Stimulated activated CD8-positive, alpha-beta memory T cell treated with anti-CD3 and anti-CD28 coated beads, Interleukin-2, amount 100 ng/mL, for 1 hour (primary cell): ENCODE measurements at places on chromosomes 11 and 22.

- no peak for DNase-seq
Observed at GRCh38 chr11:114155116-114155515, 95.6 kb downstream of the ZBTB16 start.

DNA sequence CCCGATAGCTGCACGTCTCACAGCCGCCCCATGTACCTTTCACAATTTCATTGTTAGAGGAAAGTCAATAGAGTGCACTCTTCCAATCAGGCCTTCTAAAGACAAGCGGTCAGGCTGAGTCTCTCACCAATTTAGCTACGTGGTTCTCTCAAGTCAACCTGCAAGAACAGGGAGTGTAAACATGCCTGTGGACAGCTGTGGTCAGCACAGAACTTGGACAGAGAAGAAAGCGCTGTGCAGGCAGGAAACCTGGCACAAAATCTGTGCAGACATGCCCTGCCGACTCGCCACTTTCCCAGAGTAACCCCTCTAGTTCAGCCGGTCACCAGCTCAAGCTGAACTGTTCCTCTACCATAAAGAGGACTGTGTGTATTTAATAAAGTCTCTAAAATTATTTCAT, 39.5 kb downstream of the CHKA start:
- no peak for DNase-seq

- no peak for DNase-seq
Observed at GRCh38 chr11:13114566-13115379, 105.7 kb downstream of the RASSF10 start.

DNA sequence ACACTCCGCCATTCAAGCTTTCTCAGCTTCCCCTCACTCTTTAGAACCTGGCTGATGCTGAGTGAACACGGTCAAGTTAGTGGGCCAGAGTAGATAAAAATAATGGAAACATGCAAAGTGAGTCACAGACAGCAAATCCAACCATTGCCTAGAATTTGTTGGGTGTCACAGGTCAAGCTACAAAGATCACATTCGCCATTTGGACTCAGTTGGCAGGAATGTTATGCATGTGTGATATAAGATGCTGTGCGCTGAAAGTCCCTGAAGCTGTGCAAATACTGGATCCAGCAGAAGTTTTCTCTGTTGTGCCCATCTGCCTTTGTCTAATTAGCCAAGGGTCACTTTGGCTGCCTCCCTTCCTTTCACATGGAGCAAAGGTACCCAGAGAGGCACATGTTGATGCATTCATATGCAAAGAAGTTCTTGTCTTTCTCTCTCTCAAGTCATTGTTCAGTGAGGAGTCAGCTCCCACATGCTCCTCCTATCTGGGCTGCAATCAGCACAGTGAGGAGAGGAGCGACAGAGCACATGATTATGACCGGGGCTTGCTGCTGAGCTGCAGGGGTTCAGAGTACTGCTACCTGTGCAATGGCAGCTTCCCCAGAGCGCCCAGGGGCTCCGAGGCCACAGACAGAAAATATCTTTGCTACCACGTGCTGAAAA, 39.7 kb downstream of the FLI1 start:
- DNase-seq, result no peak

GRCh38 chr22:41696703-41697102, 2.6 kb upstream of the MEI1 start:
- no peak for DNase-seq

- DNase-seq, result no peak
Observed at GRCh38 chr11:68141246-68142027, 20.2 kb upstream of the CHKA start.

GRCh38 chr22:26922806-26923205, 265.4 kb downstream of the MIAT start:
- no peak for DNase-seq

DNA sequence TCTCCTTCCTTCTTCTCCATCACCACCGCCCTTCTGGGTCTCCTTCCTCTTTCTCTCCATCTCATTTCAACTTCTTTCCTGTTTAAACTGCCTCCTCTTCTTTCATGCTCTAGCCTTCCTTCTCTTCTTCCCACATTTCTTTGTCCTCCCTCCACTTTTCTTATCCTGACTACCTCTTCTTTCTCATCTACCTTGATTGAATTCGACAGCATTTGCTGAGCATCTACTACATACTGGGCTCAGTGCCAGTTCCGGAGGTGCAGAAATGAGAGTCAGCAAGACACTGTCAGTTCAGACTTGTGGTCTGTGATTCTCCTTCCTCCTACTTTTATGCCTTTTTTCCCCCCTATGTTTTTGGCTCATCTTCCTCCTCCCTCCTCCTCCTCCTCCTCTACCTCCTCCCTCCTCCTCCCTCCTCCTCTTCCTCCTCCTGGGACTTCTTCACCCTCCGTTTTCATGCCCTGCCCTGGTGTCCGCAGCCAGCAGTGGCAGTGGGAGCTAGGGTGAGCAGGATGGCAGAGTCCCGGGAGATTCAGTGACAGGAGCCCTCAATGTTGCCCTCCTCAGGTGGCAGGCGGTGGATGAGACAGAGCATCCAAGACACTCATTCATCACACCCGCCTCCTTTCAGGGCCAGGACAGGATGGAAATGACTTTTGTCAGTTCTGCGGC, 146.0 kb upstream of the SEZ6L start:
- DNase-seq, result no peak

DNA sequence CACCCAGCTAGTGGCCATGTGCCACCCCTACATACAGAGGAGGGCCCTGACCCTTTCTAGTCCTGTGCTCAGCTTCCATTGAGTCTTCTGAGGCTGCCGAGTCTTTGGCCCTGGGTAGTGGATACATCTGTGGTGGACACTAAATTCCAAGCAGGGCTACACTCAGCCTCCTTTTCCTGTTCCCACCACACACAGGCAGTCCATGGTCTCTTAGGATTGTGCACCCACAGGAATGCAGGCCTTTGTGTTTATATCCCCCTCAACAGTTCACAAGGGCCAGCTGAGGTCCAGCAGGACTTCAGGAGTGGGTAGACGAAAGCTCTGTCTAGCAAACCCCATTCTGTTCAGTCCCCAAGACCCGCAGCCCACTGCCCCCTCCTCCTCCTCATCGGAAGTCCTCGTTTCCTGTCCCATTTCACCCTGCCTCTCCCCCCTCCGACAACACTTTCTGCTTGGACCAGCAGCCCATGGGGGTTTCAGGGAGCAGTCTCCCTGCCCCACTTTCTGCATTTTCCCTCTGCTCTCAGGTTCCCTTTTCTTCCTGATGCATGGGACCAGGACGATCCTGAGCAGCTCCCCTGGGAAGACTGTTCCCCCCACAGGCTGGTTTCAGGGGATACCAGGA, 91.8 kb downstream of the SWAP70 start:
- DNase-seq, result no peak

- DNase-seq, result no peak
Observed at GRCh38 chr11:57982776-57983175, 40.9 kb upstream of the OR9Q1 start.

- no peak for DNase-seq
Observed at GRCh38 chr11:87957961-87958360, 217.3 kb downstream of the RAB38 start.

GRCh38 chr11:33692013-33692504, 8.6 kb downstream of the C11orf91 start:
- DNase-seq, result no peak

DNA sequence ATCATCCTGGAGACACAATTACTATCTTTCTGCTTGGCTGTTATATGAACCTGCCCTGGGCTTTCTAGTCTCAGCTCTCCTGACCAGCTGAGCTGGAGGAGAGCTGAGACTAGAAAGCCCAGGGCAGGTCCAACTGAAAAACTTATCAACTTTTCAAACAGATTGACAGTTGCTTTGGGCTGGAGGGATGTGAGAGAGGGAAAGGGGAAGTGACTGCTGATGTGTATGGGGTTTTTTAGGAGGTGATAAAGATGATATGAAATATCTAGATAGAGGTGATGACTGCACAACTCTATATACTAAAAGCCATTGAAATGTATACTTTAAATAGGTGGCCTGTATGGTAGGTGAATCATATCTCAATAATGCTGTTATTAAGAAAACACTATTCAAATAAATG, 60.2 kb upstream of the CHRM4 start:
- DNase-seq, result no peak

DNA sequence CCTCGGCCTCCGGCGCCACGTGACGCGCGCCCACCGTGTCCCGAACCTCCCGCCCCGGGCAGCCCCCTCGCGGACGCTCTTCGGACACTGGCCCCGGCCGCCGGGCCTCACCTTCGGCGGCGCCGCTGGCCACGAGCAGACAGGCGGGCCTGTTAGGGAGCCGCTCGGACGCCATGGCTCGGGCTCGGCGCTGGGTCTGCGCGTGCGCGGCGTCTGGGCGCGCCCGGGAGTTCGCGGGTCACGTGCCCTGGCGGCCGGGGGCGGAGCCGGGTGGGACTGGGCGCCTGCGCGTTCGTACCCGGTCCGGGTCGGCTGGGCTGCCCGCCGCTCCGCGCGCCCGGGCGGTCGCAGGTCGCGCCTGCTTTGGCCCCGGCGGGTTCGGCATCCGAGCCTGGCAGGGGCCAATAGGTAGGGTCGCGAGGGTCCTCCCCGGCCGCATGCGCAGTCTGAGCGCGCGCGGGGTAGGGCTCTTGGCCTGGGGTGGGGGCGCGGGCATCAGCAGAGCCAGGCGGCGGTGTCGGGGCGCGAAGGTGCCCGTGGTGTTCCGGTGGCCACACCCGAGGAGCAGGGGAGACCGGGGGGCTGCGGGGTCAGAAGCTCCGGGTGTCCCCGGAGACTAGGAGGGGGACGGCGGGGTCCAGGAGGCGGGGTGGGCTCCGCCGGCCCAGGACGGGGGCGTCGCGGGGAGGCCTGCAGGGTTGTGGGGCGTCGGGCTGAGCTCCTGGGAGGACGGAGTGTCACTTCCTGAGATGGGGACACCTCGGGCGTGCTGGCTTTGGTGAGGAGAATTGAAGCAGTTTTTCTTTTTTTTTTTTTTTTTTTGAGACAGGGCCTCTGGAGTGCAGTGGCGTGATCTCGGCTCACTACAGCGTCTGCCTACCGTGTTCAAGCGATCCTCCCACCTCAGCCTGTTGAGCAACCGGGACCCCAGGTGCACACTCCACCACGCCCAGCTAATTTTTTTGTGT, at the start of gene GATD1:
TSS of gene GATD1 (minus strand) at position 200 of the 968 bp plus-strand sequence. CDS start at position 175, 25 bp downstream.
- DNase-seq, result peak; percentile 88

GRCh38 chr11:112612250-112612849, 348.9 kb upstream of the NCAM1 start:
- no peak for DNase-seq

GRCh38 chr11:15765530-15765929, 590.8 kb downstream of the SOX6 start:
- no peak for DNase-seq

- peak; percentile 18 for DNase-seq
Observed at GRCh38 chr11:124740277-124740882, 638 bp downstream of the NRGN start.

- no peak for DNase-seq
Observed at GRCh38 chr11:121515335-121515671, 62.5 kb upstream of the SORL1-AS1 start.

DNA sequence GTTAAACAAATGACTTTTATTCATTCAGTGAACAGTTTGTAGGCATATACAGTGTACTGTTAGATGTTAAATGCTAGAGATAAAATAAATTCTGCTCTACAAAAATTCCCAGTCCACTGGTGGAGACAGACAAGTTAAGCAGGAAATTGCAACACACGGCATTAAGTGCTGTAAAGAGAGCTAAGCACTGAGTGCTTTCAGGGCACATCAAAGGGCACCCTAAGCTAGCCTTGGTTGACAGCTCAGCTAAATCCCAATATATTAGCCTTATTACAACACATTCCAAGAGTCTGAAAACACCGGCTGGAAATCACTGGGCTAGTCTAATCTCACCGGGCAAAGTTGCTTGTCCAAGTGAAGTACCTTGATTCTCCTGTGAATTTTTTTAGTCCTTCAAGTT, 55.1 kb downstream of the NOX4 start:
- DNase-seq, result no peak

DNA sequence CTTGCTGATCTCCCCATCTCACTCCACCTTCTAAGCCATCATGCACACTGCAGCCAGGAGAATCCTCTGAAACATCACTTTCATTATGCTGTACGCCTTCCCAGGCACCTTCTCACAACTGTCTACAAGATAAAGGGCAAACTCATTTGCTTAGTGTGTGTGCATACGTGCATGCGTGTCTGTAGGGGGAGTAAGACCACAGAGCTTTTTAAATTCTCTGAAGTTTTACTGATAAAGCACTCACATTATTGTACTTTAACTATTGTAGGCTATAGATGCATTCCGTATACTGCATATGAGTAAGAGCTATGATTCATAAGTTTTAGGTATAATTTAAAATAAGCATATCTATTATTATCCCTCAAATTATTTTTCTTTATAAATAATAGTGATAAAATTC, 15.3 kb upstream of the ANKK1 start:
- no peak for DNase-seq

DNA sequence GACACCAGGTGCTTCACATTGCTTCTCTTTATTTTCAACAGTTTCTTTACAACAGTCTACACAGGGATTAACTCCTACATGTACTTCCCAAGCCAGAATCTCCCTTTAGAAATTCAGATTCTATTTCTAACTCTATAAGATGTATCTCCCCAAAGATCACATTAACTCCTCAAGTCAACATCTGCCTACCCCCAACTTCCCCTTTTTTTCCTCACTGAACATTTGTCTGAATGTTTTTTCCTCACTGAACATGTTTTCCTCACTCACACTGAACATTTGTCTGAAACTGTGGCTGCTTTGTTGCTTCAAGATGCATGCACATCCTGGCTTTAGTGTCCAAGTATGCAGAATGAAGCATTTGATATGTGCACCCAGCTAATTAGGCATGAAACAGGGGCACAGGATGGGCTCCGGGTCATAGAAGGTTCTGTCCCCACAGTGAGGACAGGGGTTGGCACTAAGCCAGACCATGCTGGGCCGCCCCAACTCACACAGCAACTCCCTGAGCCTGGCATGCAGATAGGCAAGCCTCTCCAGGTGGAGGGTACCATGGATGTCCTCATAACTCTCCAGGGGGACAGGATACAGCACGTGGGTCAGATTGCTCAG, 11.3 kb downstream of the PRAME start:
- no peak for DNase-seq

- DNase-seq, result no peak
Observed at GRCh38 chr11:1053121-1053901, 16.8 kb upstream of the MUC6 start.

- DNase-seq, result peak; percentile 14
Observed at GRCh38 chr22:16917144-16918003, 90.6 kb downstream of the GAB4 start.

DNA sequence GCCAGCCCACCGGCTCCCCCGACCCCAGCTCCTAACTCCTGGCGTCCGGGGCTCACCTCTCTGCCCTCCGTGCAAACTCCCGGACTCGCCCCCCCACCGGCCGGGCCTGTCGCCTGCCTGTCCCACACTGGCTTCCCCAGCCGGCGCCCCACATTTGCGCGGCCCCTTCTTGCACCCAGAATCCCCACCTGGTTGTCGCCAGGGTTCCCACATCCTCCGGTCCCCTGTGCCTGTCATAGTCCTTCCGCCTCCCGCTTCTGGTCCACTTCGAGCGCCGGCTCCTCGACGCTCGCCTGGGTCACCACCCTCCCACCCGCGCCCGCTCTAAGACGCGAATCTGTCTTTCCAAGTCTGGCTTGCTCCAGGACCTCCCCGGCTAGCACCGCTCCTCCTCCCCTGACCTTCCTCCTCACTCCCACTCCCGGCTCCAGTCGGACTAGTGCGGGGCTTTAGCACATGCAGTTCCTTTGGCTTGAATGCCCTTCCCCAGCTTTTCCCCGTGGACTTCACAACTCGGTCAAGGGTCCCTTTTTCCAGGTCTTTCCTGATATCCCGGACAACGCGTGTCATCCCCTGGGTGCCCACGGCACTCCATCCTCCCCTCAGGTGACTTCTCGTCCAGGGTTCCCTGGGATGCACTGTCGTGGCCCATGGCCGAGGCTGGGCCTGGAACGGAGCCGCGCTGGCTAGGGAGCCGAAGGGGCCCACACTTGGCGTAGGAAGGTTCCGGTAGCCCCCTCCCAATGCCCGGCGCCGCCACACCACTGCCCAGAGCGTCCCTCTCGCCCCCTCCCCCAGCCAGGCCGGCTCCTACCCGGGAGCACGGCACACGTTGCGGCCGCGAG, 635 bp downstream of the SCARF2 start:
- no peak for DNase-seq
